CD4-positive, alpha-beta T cell treated with Interleukin-6 at 100 ng/mL for 8 hours (primary cell): ENCODE measurements at places on chromosomes 16 and 17.

GRCh38 chr17:21539146-21539545 lies 153.2 kb upstream of the KCNJ18 start:
- DNase-seq = no peak

DNA sequence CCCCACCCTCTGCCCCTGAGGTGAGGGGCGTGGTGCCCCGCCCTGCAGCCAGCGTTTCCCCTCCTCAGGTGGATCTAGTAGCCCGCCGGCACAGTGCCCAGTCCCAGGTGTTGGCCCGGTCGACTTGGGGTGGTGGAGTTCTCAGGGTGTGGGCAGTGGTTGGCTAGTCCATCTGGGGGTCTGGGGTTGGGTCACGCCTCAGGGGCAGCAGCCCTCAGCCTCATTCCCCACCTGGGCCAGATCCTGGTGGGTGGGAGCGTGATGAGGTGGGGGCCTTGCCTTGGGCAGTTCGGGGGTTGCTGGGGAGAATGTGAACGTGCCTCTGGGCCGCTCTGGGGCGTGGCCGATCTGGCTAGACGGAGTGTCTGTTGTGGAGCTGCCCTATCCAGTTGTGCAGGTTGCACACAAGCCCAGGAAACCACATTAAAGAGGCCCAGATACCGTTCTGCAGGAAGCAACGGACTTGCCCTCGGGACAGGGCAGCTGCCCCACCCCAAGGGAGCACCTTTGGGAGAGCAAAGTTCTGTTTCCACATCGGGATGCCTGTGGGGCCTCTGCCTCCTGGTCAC lies 32.0 kb downstream of the GSE1 start:
- DNase-seq = no peak

DNA sequence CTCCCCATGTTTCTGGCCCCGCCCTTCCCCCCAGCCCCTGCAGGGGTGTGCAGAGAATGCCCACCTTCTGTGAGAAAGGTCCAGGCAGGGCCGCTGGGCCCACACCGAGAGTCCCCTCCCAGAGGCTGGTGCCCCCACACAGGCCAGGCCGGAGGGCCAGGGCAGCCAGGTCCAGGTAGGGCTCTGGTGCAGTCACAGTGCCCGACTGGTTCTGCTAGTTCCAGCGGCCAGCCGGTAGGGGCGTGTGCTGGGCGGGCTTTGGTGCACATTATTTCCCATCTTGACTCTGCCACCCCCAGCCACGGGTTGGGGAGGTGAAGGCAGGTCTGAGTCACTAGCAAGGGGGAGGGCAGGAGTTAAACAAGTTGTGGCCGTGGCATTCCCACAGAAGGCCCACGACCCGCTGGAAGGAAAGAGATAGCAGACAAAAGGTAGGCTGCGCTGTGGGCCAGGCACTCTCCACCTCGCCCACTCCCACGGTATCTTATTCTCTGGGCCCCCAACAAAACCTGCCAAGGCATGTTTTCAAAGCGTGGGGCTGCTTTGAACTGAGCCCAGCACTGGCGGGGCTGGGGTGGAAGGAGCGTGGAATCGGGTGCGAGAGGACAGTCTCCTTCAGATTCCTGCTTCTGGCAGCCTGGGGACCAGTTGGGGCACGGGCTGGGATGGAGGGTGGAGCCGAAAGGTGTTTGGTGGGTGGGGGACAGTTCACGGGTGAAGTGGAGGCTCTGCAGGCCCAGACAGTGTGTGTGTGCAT lies 1.9 kb downstream of the EPN3 start:
- DNase-seq = no peak

DNA sequence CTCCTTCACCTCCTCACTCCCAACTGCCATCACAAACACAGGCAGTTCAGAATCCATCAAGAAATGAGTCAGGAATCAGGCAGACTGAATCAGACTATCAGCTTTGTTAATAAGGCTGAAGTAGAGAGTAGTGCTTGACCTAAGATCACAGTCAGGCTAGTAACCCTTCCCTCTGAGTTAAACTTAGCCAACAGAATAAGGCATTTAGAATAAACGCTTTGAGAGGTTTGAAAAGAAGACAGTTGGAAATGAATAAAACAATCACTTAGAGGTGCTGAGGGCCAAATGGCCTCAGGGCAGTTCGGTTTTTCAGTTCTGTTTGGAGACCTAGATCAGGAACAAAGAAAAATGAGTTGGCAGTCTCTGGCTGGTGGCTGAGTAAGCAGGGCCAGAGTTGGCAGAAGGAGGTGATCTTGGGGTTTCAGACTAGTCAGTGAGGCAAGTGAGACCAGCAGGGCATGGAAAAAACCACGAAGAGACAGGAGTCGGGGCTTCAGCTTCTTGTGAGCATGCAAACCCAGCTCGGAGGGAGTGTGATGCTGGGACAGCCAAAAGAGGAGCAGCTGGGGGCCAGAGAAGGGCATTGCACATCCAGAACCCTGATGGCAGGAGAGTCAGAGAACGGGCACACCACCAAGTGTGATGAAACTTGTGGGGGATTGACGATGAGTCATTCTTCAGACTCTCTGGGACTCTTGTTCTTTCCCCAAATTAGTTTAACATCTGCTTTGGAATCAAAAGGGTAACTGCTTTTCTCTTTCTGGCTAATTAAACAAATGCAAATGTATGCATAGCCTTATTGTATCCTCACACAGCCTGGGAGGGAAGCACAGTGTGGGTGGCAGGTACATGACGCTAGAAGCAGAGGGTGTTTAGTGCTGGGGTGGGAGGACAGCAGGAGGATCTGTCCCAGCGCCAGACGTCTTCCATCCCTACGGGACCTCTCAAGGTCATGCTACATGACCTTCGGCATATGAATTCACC lies 54.8 kb downstream of the SPECC1 start:
- DNase-seq = no peak

DNA sequence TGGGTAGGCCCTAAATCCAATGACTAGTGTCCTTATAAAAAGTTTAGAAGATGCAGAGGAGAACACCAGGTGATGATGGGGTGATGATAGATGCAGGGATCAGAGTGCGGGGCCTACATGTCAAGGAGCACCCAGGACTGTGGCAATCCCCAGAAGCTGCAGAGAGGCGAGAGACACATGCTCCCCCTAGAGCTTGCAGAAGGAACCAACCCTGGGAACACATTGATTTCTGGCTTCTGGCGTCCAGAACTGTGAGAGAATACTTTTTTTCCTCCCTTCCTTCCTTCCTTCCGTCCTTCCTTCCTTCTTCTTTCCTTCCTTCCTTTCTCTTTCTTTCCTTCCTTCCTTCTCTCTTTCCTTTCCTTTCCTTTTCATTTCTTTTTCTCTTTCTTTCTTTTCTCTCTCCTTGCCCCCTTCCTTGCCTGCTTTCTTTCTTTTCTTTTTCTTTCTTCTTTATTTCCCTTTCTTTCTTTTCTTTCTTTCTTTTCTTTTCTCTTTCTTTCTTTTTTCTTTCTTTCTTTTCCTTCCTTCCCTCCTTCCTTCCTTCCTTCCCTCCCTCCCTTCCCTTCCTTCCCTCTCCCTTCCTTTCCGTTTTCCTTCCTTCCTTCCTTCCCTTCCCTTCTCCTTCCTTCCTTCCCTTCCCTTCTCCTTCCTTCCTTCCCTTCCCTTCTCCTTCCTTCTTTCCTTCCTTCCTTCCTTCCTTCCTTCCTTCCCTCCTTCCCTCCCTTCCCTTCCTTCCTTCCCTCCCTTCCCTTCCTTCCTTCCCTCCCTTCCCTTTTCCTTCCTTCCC lies 134.3 kb downstream of the HAPSTR1 start:
- DNase-seq = no peak

- no peak for DNase-seq
Measured at GRCh38 chr16:49023050-49023449, 258.6 kb downstream of the CBLN1 start.

- no peak for DNase-seq
Measured at GRCh38 chr17:76996741-76997694, 128.8 kb downstream of the MGAT5B start.

DNA sequence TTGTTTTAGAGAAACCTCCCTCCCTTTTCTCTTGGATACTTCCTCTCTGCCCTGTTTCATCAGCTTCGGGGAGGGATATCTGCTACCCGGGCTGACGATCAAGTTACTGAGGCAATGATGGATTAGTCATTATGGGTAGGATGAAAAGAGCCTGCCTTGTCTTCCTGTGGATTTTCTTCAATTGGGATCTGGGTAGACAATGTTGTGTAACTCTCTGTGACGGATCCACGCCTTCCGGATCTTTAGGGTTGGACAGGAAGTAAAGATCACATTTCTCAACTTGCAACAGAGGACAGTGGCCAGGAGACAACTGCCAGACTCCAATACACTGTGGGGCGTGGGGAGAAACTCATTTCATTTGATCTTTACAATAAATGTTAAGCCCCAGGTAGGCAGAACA lies 11.3 kb upstream of the CHST6 start:
- no peak for DNase-seq

GRCh38 chr17:12053552-12053951 lies 32.9 kb downstream of the MAP2K4 start:
- DNase-seq = no peak

GRCh38 chr17:47277921-47278320 lies 24.3 kb downstream of the ITGB3 start:
- no peak for DNase-seq

DNA sequence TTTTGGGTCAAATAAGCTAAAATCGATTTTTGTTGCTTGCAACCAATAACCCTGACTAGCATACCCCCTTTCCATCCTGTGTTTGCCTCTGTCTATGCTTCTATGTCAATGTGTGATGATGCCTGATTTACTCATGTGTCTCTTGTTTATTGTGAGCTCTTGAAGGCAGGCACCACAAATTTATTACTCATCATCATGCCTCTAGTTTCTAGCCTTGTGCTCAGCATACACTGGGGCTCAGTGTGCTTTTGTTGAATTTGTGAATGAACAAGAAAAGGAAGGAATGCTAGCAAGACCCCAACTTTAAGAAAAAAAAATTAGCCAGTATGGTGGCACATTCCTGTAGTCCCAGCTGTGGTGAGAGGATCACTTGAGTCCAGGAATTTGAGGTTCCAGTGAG lies 119.1 kb upstream of the GPR139 start:
- no peak for DNase-seq

DNA sequence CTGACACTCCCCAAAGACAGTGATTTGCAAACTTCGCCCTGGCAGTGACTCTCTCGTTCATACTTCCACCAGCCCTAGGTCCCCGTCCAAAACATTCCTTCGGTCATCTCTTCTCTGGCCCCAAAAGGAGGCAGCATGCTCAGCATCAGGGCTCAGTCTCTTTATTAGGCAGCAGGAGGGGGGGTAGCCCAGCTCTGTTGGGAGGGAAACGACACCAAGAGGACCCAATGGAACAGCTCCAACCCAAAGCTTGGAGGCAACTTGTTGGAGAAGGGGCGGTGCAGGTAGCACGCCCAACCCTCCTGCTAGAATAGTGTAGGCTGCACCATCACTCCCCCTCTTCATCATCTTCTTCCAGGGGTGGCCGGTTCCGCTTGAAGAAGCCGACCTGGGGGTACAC lies 8.4 kb upstream of the FAM171A2 start:
- no peak for DNase-seq

- no peak for DNase-seq
Measured at GRCh38 chr16:82302042-82302727, 132.2 kb upstream of the MPHOSPH6 start.

- DNase-seq = no peak
Measured at GRCh38 chr17:2395258-2396181, 5.3 kb downstream of the MNT start.

DNA sequence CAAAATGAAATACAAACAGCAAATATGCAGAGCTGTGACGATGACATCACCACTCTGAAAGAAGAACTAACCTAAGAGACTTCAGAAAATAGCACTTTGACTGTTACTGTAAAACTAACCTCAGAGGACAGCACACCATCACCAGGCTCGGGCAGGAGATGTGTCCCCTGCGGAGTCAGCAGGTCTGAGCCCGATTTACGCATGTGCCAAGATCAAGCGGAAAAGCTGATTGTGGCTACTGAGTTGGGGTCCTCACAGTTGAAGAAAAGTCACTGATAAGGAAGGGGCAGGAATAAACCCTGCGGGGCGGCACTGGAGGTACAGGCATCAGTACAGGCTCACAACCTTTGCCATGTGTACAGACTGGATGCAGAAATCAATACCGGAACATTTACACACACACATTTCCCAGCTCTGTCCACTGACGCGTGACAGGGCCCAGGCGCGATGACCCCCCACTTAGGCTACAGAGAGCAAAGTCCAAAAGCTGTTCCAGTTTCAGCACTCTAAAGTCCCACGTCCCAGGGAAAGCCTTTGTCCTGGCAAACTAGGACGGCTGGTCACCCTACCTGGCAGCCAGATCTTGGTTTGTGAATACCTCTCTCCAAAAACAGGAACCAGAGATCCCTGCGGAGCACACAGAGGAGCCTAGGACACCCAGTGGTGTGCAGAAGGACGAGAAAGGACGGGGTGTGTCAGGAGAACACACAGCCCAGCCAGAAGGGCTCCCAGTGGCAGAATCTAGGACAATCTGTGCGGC lies 21.5 kb downstream of the TRAP1 start:
- no peak for DNase-seq

GRCh38 chr17:39735882-39736281 lies 1.9 kb upstream of the GRB7 start:
- DNase-seq = no peak

DNA sequence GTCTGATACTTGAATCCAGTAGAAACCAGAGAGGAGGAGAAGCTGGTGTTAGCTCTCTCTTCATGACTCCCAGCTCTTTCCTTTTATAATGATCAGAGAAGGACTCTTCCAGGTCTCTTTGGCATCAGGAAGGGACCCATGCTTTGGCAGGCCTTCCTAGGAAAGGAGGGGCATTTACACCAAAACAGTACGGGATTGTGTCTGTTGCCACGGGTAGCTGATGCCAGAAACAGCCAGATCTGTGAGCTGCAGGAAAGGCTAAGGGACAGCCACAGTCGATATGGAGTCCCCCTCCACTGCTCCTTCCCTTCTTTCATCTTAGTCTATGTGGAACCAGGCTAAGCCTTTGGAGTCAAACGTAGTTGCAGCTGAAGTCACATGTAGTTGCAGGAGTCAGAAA lies 9.3 kb downstream of the CEP295NL start:
- no peak for DNase-seq

GRCh38 chr17:10117581-10118001 lies 80.8 kb downstream of the GAS7 start:
- DNase-seq = no peak

GRCh38 chr17:72332367-72332766 lies 211.5 kb downstream of the SOX9 start:
- DNase-seq = no peak

- no peak for DNase-seq
Measured at GRCh38 chr16:10300905-10301304, 85.0 kb upstream of the ATF7IP2 start.

GRCh38 chr17:5702951-5703510 lies 118.7 kb upstream of the NLRP1 start:
- DNase-seq = no peak

- no peak for DNase-seq
Measured at GRCh38 chr16:59849716-59850115, 1115.6 kb upstream of the GOT2 start.
